ENCODE measurements at places on chromosomes 6 and 20.

- no peak for DNase-seq
Observed at GRCh38 chr6:33237741-33238140, 29.4 kb downstream of the RING1 start.

DNA sequence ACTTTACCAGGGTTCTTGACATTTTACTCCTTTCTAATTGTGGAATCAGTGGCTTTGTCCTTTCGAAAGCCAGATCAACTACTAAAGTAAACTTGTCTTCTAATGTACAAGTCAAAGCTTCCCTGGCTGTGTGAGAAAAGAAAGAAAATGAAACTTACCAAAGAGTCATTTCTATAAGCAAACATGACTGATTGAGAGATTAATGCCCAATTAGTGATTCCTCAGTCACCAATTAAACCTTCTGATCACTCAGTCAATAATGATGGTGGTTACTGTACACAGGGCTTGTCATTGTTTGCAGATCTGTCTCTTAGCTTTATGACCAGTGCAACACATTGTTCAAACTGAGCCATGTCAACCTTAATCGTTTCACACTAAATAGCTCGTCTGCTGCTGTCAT, 1168.4 kb upstream of the CITED2 start:
- DNase-seq = no peak

DNA sequence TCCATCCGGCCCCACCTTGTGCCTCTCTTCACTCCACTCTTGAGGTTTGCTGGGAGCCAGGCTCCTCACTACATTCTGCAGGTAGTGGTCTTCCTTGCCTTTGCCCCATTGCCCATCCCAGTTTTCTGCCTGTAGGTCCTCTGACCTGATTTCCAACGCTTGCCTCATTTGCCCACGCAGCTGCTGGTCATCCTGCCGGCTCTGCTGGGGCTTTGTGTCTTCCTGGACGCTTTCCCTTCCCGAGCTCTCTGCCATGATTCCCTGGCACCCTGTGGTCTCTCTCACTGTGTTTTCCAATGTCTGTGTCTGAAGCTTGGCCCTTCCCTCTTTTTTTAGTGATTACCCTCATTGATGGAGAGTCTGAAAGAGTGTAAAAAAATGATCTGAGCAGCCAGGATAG, 451.6 kb downstream of the UTRN start:
- no peak for DNase-seq

DNA sequence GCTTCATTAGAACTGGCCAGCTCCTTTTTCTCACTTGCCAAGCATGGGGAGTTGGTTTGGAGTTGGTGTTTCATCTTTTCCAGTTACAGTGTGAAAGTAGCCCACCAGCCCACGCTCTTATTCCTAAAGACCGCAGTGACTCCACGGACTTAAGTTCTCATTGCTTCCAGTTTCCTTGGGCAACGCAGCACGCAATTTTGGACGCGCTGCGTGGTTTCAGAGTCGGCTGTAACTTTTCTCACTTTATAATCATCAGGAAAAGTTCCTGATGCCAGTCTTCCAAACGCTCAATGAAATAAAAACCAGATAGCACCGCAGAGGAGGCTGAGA, 381 bp upstream of the PEX7 start:
- no peak for DNase-seq

- DNase-seq = no peak
Observed at GRCh38 chr6:52022675-52023074, 64.7 kb downstream of the PKHD1 start.

GRCh38 chr6:117329926-117330325, 64.6 kb downstream of the VGLL2 start:
- no peak for DNase-seq

- DNase-seq = no peak
Observed at GRCh38 chr20:23128461-23129125, 42.5 kb upstream of the CD93 start.

- DNase-seq = no peak
Observed at GRCh38 chr6:157213907-157214565, 109.3 kb downstream of the TMEM242 start.

GRCh38 chr6:52227495-52227894, 16.8 kb downstream of the IL17F start:
- no peak for DNase-seq

DNA sequence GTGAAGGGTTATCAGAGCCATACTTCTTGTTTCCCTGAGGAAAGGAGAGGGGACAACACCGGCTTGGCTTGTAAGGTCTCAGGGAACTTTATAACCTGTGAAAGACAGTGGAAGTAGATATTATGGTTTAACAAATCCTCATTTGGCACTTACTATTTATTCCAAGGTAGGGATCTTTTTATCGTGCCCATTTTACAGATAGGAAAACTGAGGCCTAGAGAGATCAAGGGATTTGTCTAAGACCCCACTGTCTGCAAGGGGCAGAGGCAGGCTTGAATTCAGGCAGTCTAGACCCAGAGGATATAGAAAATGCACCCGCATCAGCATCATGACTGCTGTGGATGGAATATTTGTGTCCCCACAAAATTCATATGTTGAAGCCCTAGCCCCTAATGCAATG, 118.4 kb upstream of the CST7 start:
- DNase-seq = no peak
